ENCODE measurements at places on chromosomes 12 and 14.

- no peak for DNase-seq
Measured at GRCh38 chr12:54598970-54599369, 10.5 kb upstream of the PPP1R1A start.

- DNase-seq = no peak
Measured at GRCh38 chr12:102171951-102172350, 25.7 kb downstream of the PMCH start.

DNA sequence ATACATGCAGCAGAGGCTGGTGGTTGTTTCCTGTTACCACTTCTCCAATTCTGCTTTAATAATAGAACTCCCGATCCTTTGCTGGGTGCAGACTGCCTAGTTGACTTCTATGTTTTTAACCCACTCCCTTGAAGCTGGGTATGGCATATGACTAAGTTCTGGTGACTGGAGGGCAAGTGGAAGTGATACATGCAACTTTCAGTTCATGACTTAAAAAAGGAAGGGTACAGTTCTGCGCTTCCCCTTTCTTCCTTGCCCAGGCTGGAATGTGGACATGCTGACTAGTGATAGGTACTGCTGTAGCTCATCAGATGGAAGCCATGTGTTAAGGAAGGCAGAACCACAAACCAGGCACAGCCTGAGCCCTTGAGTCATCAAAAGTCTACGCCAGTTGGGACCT lies 2.4 kb upstream of the A2M start:
- DNase-seq = no peak

DNA sequence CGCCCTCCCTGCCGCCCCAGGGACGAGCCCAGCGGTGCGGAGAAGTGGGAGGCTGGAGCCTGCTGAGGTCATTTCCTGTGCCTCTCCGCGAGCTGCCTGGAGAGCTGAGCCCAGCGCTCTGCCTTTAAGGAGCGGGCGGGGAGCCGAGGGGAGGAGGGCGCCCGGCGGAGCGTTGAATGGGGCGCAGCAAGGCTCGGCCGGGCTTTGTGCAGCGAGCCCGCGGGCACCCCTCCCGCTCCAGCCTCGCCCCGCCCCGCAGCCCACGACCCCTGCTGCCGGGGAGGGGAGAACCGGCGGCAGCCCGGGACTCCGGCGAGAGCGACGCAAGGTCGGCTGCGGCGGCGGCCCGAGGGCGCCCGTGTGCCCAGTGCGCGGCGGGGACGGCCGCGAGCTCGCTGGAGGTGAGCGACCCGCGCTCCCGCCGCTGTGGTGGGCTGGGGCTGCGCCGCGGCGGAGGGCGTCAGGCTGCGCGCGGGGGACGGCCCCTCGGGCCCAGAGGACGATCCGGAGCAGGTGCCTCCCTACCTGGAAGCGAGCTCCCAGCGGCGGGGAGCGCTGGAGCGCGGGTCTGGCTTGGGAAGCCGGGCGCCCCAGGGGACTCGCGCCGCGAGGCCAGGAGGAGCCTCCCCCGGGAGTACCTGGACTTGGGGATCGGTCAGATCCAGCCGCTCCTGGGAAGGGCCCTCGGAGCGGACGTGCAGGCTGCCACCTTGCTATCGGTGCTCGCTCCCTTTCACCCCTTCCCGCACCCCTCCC lies at the start of gene PLEKHH1:
TSS of gene PLEKHH1 (plus strand) at position 293 of the 756 bp plus-strand sequence. CDS start 8,578 bp downstream, outside the sequence.
- DNase-seq = no peak

- DNase-seq = no peak
Measured at GRCh38 chr12:24760606-24761378, 188.1 kb downstream of the BCAT1 start.

GRCh38 chr14:64217308-64217707 lies 76.9 kb downstream of the ESR2 start:
- DNase-seq = no peak

DNA sequence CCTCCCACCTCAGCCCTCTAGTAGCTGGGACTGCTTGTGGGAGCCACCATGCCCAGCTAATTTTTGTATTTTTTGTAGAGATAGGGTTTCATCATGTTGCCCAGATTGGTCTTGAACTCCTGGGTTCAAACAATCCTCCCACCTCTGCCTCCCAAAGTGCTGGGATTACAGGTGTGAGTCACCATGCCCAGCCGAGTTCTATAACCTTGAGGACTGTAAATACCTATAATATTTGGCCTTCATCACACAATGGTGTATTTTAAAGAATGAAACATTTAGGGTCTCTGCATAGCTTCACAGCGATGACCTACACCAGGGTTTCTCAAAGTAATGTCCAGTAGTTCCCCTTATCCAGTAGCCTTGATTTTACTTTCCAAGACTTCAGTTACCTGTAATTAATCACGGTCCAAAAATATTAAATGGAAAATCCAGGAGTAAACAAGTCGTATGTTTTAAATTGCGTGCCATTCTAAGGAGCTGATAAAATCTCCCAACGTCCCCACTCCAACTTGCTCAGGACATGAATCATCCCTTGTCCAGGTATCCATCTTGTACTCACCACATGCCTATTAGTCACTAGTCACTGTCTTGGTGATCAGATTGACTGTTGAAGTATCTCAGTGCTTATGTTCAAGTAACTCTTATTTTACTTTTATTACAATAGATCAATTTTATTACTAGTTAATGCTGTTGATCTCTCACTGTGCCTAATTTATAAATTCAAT lies 368.2 kb downstream of the BTG1 start:
- DNase-seq = no peak

DNA sequence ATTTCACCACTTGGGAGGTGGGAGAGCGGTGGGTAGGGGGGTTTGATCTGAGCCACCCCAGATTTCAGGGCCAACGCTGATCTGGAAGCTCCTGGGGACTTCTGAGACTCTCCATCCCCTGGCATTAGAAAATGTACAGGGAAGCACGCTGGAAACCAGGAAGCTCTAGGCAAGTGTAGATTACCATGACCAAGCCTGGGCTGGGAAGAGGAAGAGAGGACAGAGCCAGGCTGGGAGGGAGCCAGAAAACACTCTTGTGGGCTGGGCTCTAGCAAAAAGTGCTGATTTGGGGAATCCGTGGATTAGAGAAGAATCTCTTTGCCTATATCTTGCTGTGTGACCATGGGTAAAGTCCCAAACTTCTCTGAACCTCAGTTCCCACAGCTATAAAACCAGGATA lies 236.7 kb downstream of the BCL11B start:
- no peak for DNase-seq

DNA sequence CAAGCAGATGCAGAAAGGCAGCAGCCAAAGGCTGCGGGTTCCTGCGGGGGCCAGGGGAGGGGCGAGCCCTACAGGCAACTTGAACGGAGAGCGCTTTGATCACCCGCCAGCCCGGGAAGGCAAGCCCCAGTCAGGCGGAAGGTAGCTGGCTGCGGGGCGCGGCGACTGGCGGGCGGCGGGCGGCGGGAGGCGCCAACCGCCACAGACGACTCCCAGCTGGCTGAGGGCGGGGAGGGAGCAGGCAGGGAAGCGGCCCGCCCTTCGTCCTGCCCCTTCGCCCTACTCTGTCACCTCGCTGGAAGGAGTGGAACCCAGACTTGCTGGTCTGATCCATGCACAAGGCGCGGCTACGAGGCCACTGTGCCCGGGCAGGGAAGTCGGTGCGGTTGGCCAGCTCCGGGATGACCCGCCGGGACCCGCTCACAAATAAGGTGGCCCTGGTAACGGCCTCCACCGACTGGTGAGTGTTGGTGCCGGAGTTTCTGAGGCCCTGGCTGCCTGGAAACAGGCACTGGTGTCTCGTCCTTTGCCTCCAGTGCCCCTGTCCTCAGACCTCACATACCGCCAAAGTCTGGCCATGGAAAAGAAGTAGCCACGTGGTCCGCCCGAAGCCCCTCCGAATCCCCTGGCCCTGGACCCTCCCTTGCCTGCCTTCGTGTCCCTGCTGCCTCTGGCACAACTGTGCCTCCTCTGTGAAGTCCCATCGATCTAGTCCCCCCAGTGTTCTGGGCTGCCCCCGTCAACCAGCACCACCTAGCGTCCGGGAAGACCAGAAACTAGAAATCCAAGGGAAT lies 15.4 kb upstream of the CARMIL3 start:
- DNase-seq = peak; percentile 48

- DNase-seq = no peak
Measured at GRCh38 chr12:100668945-100669536, 95.6 kb downstream of the GAS2L3 start.

- no peak for DNase-seq
Measured at GRCh38 chr12:113317122-113317521, 17.8 kb downstream of the SLC8B1 start.

- no peak for DNase-seq
Measured at GRCh38 chr14:90140956-90141316, 79.1 kb downstream of the KCNK13 start.

- no peak for DNase-seq
Measured at GRCh38 chr12:122082621-122083356, 4.2 kb downstream of the MLXIP start.

- DNase-seq = no peak
Measured at GRCh38 chr12:19248929-19249602, 119.5 kb downstream of the PLEKHA5 start.

DNA sequence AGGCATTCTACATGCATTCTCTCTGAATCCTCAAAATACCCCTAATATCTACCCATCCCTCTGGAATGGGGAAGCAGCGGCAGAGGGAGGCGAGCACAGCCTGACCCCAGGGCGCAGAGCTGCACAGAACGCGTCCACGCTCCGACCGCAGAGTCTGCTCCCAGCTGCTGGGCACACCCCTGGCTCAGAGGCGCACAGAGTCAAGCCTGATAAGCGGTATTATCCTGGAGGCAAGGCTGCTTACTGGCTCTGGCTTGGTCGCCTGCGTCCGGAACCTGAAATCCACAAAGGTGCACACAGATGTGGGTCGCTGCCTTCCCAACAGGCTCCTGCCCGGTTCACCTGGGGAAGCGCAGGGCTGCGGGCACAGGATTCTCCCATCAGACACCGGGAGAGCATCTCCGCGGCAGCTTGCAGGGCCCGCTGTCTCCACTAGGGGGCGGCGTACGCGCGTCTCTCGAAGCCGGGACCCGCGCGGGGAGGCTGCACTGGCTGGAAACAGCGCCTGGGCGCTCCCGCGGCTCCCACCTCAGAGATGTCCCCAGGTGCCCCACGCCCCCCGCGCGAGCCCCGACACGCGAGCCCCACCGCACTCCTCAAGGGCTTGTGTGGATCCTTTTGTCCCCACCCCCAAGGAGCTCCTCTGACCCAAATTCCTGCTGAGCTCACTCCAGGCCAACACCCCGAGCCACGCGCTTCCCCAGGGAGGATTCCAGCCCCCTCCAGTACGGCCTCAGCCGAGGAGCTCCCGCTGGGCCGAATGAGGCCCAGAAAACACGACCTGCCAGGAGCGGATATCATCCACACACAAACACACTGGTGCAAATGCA lies 120.1 kb upstream of the FZD10 start:
- DNase-seq = no peak

GRCh38 chr14:48723841-48724495 lies 862.2 kb downstream of the RPS29 start:
- no peak for DNase-seq

- DNase-seq = no peak
Measured at GRCh38 chr14:53316504-53316903, 163.4 kb upstream of the DDHD1 start.

DNA sequence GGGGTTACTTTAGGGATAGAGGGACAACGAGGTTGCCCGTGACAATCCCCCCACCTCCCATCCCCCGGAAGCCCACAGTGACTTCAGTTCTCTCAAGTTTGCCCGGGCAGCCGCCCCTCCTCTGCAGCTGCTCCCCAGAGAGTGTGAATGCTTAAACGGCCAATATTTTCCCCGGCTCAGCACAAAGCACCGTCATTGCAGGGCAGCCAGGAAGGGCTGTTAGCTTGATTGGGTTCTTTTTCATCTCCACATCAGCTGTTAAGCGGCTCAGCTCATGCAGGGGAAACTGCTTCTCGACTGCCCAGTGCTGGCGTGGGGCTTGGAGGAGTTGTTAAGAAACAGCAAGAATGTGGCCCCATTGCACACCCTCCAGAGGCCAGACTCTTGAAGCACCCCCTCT lies 120.5 kb upstream of the NCOR2 start:
- DNase-seq = no peak

- DNase-seq = no peak
Measured at GRCh38 chr14:64807551-64807950, 72.2 kb downstream of the SPTB start.

DNA sequence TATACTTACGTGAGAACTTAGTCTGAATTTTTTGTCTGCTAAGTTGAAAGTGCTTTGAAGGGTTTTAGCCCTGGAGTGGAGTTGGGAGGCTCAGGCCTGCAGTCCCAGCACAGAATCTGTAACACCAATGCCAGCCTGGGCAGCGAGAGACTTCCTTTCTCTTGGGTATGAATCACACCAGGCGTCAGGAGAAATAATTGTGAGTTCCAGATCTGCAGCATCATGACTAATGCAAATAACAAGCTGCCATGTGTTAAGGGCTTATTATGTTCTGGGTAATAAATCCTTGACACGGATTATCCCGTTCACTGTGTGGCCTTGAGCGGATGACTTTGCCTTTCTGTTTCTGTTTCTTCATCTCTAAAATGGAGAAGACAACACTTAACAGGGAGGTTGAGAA lies 70.6 kb downstream of the B4GALNT3 start:
- DNase-seq = no peak

GRCh38 chr12:40049268-40049667 lies 56.6 kb downstream of the SLC2A13 start:
- no peak for DNase-seq

DNA sequence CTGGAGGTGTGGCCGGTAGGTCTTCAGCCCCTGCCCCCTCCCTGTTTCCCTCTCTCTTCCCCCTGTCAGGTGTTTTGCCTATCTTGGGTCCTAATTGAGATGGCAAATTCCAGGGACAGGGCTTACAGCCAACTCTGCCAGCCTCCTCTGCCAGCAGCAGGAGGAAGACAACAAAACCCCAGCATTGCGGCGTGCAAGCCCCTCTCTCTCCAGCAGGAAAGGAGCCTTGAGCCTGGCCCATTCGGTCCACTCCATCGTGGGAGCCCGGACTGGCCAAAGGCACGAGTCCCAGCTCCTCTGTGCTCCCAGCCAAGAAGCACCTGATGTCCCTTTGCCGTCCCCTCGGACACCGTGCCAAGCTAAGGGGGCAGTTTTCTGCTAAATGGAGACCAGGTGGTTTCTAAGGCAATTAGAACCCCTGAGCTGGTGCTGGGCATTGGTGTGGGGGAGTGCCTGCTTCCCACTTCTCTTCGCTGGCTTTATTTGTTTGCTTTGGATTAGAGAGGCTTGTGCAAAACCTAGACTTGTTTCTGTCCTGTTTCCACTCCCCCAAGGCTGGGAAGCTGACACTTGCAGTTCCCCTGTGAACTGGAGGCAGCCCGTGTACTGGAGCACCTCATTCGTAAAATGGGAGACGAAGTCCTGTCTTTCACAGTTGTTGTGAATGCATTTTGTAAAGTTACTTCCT lies 57.1 kb upstream of the LHX5 start:
- no peak for DNase-seq

DNA sequence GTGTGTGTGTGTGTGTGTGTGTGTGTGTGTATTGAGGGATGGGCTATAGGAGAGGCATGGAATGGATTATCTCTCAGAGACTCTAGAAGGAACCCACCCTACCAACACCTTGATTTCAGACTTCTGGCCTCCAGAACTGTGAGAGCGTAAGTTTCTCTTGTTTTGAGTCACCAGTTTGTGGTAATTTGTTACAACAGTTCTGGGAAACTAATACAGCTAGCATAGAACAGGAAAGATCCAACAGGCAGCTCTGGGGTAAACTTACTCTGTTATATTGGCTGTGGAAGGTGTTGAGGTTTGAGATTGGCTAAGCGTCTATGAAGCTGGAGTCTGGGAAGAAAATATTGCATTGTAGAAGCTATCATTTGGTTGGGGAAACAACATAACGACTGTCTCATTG lies 334.3 kb downstream of the AACS start:
- DNase-seq = no peak

Measured in effector CD4-positive, alpha-beta T cell (primary cell).